Trophoblast cell (in vitro differentiated cells and primary cell): ENCODE measurements at places on chromosomes 12 and 14.

DNA sequence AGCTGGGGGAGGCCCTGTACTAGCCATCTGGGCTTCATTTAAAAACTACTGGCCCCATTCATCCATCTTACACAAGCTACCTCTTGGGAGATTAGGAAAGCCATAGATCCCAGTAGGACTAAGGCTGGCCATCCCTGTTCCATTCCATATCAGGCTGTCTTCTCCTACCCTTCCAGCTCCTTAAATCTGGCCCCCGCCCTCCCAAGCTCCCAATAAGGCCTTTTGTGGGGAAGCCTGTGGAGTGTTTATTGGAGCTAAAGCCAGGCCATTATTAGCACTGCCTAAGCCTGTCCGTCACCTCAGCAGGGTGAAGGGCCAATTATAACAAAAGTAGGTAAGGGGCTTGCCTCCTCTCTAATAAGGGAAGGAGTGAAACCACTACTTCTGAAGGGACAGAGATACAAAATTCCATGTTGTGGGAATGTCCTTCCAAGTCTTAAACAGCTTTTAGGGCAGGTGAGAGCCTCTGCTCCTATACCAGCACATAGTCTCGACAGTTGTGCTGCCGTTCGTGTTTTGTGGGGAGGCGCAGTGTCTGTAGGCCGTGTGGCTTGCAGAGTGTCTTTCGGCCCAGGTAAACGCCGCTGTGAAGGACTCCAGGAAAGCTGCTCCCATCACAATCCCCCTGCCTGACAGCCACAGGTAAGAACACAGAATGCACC is 3.7 kb downstream of the MYL6 start:
- DNase-seq: peak; percentile 48

DNA sequence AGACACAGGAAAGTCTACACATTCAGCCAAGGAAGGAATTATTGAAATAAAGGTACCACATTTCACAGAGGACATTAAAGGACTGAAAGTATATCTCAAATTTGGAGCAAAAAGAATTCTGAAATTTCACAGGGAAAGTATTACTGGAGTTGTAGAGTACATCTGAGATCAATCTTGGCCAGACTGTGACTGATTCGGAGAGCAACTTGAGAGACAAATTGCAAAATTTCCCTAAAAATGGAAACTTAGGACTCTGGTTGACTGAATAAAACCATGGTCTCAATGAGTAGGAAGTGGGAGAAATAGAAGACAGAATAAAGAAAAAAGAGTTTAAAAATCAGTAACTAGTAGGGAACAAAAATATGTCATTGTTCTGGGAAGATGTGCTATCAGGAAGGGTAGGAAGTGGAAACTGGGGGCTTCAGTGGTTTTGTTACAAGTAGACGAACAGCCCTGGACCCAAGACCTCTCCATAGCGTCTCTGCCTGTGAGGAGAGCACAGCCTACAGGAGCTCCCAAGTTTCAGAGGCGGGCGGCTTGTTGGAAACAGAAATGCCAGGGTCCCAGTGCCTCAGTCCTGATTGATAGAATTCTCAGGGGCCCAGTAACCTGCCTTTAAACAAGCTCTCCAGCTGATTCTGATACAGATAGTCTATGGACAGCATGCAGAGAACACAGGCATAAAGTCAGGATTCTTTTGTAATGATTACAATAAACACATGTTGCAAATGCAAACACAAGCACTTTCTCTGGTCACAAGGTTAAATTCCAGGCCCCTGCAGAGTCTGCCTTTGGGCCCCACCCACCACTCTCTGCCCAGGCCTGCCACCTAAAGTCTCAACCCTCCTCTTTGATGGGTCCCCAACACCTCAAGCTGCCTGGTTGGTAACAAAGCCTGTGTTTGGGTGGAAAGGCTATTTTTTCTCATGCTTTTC is 63.1 kb downstream of the BBS10 start:
- DNase-seq: no peak

DNA sequence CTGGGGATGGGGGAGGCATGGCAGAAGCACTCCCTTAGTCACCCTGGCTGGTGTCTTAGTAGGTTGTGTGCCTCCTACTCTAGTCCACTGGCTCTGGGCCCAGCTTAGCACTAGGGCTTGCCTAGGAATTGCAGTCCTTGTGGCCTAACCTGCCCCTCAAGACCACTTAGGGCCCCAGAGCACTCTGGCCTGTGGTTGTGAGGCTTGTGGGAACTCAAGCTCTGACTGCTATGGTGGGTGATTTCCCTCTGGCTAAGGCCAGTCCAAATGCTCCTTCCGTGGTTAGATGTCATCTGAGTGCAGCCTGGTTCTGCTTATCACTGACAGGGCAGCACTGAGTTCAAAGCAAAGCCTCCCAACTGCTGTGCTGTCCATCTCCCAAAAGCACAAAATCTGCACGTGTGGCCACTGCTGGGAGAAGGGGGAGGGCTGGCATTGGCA is 20.2 kb downstream of the FGD4 start:
- DNase-seq: no peak

DNA sequence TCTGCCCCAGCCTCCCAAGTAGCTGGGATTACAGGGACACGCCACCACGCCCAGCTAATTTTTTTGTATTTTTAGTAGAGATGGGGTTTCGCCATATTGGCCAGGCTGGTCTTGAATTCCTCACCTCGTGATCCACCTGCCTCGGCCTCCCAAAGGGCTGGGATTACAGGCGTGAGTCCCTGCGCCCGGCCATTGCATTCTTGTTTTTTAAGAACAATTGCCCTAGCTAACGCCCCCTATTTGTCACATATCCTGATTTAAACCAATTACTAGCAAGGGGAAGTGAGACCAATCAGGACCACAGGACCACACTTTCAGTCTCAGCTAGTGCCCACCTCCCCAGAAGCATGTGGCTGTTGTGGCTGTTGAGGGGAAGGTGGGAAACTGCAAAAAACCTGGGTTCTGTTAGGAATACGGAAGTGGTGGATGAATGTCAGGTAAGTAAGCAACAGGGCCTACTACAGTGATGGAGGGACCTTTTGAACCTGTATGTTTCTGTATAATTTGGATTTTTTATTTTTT is 37.8 kb upstream of the NFYB start:
- DNase-seq: no peak

- no peak for DNase-seq
These were observed 787 bp upstream of the PRMT5 start for GRCh38 chr14:22929961-22930364.
